ENCODE measurements at places on chromosomes 3 and 15.
A peak's percentile ranks its signal among the peaks of the same experiment; 100 is the strongest.

DNA sequence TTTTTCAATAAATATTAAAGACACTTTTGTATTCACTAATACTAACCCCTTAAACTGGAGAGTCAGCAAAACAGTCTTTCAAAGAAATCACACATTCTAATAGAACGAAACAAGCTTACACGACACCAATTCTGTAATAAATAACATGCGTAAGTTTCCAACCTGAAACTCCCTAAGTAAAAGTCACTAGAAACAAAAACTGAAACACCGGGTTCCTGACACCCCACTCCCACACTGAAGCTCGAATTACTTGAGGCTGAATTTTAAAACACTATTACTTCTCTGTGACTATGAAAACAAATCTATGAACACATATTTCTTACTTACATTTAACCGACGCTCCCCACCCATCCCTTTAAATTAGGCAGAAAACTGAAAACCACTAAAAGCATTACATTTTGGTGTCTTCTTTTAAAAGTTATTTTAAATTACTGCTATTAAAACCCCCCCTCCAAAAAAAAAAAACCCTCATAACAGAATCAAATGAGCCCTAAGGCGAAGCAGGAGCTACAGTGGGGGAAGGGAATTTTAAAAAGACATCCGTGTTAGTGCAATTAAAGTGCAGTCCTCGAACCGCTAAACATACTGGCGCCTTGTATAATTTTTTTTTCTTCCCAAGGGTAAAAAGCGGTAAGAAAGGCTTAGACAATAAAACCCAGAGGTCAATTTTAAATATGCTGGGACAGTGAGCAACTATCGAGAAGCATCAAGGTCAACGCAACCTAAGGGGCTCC is 878 bp downstream of the SPPL2A start:
- DNase-seq = no peak
- peaks cover 12% of the 10 kb centered on the region for H3K4me1 ChIP-seq
- H3K27ac ChIP-seq = peak overlapping the region; percentile 92

DNA sequence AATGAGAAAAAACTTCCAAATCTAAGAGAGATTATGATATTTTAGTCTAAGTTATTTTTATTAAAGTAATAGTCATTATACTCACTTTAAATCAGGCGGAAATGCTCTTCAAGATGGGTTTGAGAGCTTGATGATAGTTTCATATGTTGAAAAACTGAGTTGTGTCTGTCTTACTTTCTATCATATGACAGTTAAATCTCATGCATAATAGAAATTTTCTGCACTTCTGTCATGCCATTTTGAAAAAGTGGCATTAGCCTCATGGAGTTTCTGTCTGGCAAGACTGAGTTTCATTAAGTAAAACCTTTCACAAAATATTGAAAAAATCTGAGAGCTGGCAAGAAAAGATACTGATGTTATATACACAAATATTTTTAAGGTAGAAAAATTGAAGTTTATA is 511.8 kb downstream of the EPHA3 start:
- H3K27me3 ChIP-seq = no peaks in the 10 kb centered on the region
- H3K36me3 ChIP-seq = no peaks in the 10 kb centered on the region
- no peak for DNase-seq
- no peak overlapping the region for H3K4me3 ChIP-seq
- no peak overlapping the region for H3K27ac ChIP-seq
- H3K4me1 ChIP-seq = no peaks in the 10 kb centered on the region

DNA sequence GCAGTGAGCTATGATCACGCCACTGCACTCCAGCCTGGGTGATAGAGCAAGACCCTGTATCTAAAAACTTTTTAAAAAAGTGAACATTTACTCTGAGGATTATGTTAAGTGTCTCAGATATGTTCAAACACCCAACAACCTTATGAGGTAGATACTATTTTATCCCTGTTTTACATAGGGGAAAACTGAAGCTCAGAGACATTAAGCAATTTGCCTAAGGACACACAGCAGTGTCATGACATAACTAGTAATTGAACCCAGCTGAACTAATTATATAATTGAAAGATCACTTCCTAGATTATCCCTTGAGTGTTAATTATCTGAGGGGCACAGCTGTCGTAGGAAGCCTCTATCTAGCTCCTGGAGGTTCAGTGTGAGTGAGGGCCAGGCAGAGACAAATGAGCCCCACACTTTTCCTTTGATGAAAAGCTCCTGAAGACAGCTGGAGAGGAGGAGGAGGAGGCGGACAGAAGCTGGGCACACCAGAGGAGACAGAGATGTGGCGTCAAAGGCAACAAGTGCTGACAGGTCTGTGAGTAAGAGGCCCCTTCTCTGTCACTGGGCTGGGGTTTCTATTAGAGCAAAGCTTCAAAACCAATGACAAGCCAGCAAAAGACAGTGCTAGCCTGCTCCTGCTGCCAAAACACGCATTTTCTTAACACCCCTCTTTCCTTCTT is 20.5 kb downstream of the TRH start:
- H3K4me1 ChIP-seq = no peaks in the 10 kb centered on the region
- H3K36me3 ChIP-seq = no peaks in the 10 kb centered on the region
- no peaks in the 10 kb centered on the region for H3K27me3 ChIP-seq
- H3K4me3 ChIP-seq = no peak overlapping the region

DNA sequence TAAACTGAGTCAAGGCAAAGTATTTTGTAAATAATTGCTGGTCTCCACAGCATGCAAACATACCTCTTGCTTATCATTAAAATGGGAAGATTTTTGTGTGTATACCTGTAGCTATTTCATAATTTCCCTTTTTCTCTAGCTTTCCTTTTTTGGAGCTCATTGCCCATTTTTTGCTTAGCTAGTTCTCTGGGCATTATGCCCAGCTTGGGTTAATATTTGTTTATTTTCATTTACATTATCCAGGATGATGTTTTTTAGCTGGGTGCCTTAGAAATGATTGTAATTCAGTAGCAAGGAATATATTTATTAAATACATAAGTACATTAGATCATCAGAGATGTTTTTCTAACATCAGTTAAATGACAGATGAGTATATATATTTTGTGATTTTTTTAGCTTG is 1271.7 kb upstream of the GBE1 start:
- H3K4me3 ChIP-seq = no peak overlapping the region
- H3K4me1 ChIP-seq = no peaks in the 10 kb centered on the region
- H3K36me3 ChIP-seq = no peaks in the 10 kb centered on the region
- no peak overlapping the region for H3K27ac ChIP-seq
- no peaks in the 10 kb centered on the region for H3K27me3 ChIP-seq
- DNase-seq = no peak

GRCh38 chr3:192637803-192638202 is 89.5 kb downstream of the FGF12 start:
- H3K27ac ChIP-seq = no peak overlapping the region
- DNase-seq = no peak
- H3K4me3 ChIP-seq = no peak overlapping the region
- no peaks in the 10 kb centered on the region for H3K36me3 ChIP-seq
- H3K27me3 ChIP-seq = no peaks in the 10 kb centered on the region

DNA sequence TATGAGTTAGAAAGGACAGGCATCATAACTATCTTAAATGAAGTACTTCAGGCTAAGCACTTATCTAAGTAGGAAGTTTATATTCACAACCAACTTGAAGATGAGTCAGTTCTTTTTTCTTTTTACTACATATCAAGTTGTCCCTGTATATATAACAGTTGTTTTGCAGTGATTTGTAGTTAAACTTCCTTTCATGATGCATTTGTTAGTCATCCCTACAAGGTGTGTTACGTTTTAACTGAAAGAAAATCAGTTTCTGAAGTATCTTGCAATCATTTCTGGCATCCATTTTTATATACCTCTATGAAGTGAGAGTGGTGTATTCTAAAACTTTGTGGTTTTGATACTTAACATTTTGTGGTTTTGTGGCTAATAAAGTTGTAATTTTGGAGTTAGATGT is 46.1 kb downstream of the ZFAND6 start:
- H3K4me3 ChIP-seq = no peak overlapping the region
- H3K27me3 ChIP-seq = no peaks in the 10 kb centered on the region
- no peaks in the 10 kb centered on the region for H3K36me3 ChIP-seq
- no peaks in the 10 kb centered on the region for H3K4me1 ChIP-seq
- no peak for DNase-seq

GRCh38 chr3:114627770-114628169 is 333.9 kb downstream of the TIGIT start:
- no peaks in the 10 kb centered on the region for H3K4me1 ChIP-seq
- no peak overlapping the region for H3K27ac ChIP-seq
- H3K27me3 ChIP-seq = no peaks in the 10 kb centered on the region

- DNase-seq = no peak
- H3K27ac ChIP-seq = no peak overlapping the region
- no peak overlapping the region for H3K4me3 ChIP-seq
- no peaks in the 10 kb centered on the region for H3K36me3 ChIP-seq
These were observed 42.5 kb downstream of the CHCHD6 start for GRCh38 chr3:126746395-126747177.

GRCh38 chr3:183301937-183302580 is 49.0 kb downstream of the B3GNT5 start:
- peaks cover 3% of the 10 kb centered on the region for H3K4me1 ChIP-seq
- H3K36me3 ChIP-seq = no peaks in the 10 kb centered on the region
- no peak overlapping the region for H3K27ac ChIP-seq
- no peak for DNase-seq
- no peaks in the 10 kb centered on the region for H3K27me3 ChIP-seq

- H3K27ac ChIP-seq = no peak overlapping the region
- H3K36me3 ChIP-seq = no peaks in the 10 kb centered on the region
- no peaks in the 10 kb centered on the region for H3K27me3 ChIP-seq
- no peaks in the 10 kb centered on the region for H3K4me1 ChIP-seq
- no peak overlapping the region for H3K4me3 ChIP-seq
These were observed 155.4 kb upstream of the GOLGA6L4 start for GRCh38 chr15:84079885-84080777.

DNA sequence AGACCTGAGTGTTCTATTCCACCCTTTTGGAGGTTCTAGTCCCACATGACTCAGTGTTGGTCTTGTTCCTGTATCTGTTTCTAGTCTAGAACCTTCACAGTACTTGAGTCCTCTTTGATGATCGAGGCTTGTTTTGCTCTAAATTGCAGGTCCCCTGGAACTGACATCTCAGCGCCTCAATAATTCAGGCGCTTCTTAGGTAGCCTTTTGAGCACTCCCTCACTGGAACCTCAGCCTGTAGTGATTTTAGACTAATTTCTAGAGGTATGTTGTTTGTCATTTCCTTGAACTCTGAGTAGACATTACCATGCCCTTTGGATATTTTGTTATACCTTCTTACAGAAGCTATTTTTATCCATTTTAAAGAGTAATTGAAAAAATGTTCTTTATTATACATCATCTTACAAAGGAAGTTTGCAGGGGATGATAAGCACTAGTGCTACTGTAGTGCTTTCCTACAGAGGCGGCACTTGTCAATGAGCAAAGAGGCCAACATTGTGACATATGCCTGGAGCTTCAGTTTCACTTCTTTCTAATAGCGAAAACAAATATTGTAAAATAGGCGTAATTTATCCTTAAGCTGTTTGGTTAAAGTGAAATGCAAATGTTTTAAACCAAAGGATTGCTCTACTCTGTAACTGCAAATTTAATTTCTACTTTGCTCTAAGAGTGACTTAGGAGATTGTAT is 75.7 kb downstream of the EFL1 start:
- H3K4me1 ChIP-seq = no peaks in the 10 kb centered on the region
- DNase-seq = no peak
- no peaks in the 10 kb centered on the region for H3K27me3 ChIP-seq

GRCh38 chr15:48515500-48515899 is 130.0 kb downstream of the FBN1 start:
- no peaks in the 10 kb centered on the region for H3K4me1 ChIP-seq
- no peaks in the 10 kb centered on the region for H3K36me3 ChIP-seq
- DNase-seq = no peak
- no peak overlapping the region for H3K4me3 ChIP-seq

DNA sequence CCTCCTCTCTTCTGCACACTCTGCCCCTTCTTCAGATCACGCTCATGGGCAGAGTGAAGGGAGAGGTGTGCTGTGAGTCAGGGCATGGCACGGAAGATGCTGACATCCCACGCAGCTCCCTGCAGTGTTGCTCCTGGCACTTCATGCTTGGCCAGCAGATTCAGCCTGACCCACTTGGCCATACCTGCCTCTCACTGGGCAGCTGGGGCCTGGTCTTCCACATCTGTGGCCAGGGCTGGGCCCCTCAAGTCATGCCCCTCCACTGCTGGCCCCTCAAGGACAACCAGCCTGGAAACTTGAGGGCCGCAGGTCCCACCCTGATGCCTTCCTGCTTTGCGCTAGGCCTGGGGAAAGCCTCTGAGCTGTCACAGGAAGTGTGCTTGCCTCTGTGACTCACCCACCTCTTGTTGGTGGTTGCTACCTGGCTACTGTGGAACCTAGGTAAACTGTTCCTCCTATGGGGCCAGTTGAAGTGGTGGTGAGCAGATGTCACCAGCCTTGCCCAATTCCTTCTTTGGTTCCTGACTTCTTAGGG is 48.7 kb downstream of the BSN start:
- H3K4me1 ChIP-seq = no peaks in the 10 kb centered on the region
- H3K36me3 ChIP-seq = no peaks in the 10 kb centered on the region
- DNase-seq = no peak
- H3K27ac ChIP-seq = no peak overlapping the region

GRCh38 chr3:153313302-153313965 is 151.4 kb downstream of the RAP2B start:
- H3K4me3 ChIP-seq = no peak overlapping the region
- no peaks in the 10 kb centered on the region for H3K27me3 ChIP-seq
- no peak overlapping the region for H3K27ac ChIP-seq
- no peaks in the 10 kb centered on the region for H3K4me1 ChIP-seq
- H3K36me3 ChIP-seq = no peaks in the 10 kb centered on the region
- no peak for DNase-seq

DNA sequence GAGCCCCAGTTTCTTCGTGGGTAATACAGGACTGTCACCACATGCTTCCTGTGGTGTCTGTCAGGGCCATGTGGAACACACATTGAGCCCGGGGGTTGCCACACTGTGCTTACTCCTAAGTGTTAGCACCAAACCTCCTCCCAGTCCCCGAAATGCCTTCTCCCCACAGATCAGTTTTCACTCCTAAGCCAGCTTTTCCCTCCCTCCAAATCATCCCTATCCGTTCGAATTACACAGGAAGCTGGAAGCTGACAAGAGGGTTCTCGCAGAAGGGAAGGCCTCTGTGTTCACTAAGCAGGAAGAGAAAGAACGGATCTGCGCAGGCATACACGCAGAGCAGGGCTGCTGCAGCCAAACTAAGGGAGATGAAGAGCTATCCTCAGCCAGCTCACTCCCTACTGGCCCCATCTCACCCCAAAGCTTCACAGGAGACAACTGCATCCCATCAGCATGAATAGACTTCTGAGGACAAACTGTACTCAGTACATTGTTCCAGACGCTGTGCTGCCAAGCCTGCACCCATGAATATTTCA is 32.3 kb downstream of the XXYLT1 start:
- H3K4me3 ChIP-seq = no peak overlapping the region
- peaks cover 14% of the 10 kb centered on the region for H3K4me1 ChIP-seq
- H3K27ac ChIP-seq = peak overlapping the region; percentile 20
- peak; percentile 20 for DNase-seq
- no peaks in the 10 kb centered on the region for H3K27me3 ChIP-seq
- H3K36me3 ChIP-seq = no peaks in the 10 kb centered on the region

DNA sequence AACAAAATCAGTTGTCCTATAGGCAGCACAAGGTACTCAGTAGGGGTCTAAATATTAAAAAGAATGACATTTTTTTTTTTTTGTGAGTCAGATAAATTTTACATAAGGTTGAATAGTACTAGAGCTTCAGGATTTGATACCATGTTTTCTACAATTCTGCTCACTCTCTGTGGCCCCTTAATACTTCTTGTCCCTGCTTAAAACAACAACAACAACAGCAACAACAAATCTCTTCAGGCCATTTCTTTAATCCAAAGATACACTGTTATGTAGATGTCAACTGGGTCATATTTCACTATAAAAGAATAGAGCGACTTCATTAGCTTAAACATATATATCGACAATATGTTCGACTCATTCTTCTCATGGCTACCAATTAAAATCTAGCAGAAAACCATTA is 3.0 kb downstream of the IL5RA start:
- no peak overlapping the region for H3K27ac ChIP-seq
- no peak for DNase-seq
- H3K36me3 ChIP-seq = no peaks in the 10 kb centered on the region
- H3K27me3 ChIP-seq = no peaks in the 10 kb centered on the region
- H3K4me3 ChIP-seq = no peak overlapping the region
- no peaks in the 10 kb centered on the region for H3K4me1 ChIP-seq

Measured in Peyer's patch (tissue), 4 donors.